ENCODE measurements at places on chromosomes 4 and X.
A peak's percentile ranks its signal among the peaks of the same experiment; 100 is the strongest.

DNA sequence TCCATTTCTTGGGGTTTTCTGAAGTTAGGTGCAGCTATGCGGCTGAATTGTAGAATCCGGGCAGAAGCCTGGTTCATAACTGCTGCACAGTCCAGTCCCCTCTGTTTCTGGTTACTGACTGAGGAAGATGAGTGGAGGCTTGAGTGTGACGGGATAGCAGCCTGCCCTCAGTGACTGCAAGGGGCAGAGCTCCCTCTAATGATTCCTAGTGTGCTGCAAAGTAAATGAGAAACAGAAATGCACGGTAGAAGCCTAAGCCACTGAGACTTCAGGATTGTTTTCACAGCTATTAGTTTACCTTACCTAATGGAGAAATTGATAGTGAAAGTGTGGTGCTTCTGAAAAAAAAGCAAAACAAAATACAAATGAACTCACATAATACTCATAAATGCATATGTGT is 189.2 kb downstream of the GPM6A start:
- DNase-seq: no peak

DNA sequence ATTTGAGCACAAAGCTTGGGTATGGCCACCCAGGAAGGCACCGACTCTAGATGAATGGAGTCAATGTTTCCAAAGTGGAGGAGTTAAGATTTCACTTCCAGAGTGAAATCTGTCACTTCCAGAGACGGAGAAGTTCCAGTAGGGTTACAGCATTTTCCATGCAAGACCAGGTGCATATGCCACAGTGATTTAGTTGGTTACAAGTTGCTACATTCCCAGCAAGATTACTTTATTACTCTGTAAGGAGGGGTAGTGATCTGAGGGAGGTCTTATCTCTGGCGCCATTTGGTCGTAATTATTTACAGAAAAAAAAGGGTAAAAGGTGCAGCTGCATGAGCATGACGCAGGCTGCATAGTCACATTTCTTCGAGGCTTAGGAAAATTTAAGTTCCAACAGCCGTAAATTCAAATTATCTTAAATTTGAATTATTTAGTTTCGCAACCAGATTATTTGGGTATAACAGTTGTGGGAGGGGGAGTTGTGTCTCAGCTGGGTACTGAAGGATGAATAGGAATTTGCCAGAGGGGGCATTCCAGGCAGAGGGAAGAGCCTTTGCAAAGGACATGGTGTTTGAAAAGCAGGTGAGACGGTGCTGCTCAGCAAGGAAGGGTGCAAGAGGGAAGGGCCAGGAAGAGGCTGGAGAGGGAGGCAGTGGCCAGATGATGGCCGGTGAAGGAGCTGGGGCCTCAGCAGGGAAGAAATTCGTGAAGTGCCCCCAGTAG is 17.4 kb upstream of the AFAP1 start:
- no peak for DNase-seq

DNA sequence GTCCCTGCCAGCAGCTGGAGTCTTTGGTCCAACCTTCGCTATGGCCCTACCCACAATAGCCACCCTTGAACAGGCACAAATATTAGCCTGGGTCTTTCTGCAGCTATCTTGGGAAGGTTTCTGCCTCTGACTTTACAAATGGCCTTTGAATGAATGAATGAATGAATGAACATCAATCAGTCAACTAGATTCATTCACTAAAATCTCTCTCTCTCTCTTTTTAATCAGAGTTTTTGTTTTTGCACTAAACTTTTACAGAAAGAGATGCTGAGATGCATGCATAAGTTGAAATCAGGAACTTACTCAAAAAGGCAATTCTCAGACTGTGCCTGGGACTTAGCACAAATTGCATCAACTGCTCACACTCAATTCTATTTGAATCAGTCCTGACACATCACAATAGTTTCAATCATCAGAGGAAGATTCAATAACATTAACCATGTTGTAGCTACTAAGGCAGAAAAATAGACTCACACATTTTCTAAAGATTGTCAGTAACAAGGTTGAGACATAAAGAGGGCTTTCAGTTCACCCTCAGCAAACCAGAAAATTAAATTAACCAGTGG is 55.0 kb downstream of the ANXA3 start:
- no peak for DNase-seq

GRCh38 chr4:130336585-130337217 is 1240.7 kb downstream of the C4orf33 start:
- no peak for DNase-seq

GRCh38 chr4:53507058-53507457 is 84.2 kb downstream of the LNX1 start:
- no peak for DNase-seq

DNA sequence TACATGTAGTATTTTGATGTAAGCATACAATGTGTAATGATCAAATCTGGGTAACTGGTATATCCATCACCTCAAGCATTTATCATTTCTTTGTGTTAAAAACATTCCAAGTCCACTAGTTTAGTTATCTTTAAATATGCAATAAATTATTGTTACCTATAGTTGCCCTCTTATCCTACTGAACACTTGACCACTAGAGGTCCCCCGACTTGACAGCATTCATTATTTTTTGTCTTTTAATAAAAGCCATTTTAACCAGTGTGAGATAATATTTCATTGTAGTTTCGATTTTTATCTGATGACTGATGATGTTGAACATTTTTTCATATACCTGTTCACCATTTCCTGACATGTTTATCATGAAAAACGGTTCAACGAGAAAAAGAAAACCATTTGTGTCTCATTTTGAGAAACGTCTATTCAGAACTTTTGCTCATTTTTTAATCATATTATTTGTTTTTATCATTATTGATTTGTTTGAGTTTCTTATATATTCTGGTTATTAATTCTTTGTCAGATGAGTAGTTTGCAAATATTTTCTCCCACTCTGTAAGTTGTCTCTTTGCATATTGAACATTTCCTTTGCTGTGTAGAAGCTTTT is 199.0 kb upstream of the CXXC4 start:
- no peak for DNase-seq

DNA sequence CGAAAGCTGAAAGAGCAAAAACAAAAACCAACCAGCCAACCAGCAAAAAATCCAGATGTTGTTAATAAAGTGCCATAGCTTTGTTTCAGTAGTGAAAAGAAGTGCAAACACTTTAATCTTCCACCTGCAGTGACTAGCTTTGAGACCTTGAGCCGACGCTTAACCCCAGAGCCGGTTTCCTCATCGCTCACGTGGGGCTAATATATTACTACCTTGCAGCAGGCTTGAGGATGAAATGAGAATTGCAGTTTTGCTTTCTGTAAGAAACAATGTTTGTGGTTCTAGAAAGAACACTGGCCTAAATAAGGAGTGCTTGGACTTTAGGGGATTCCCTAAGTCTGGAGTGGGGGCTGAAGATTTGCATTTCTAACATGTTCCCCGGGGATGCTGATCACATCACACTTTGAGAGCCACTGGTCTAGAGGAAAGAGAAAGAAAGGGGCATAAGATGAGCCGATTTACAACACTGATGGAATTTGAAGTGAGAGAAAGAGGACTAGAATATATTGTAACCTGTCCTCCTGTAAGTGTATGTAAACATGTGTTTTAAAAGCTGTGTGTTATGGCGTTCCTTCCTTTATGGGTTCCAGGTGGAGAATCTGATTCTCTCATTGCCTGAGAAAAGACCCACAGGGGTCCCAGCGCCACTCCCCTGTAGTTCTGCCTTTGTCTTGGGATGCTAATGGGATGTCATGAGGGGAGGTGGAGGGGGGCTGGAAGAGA is 1.4 kb downstream of the FGF2 start:
- no peak for DNase-seq

GRCh38 chrX:39983715-39984114 is 114.0 kb downstream of the BCOR start:
- no peak for DNase-seq

- DNase-seq: no peak
Observed at GRCh38 chr4:68576272-68577125, at the start of gene UGT2B17. TSS of gene UGT2B17 (minus strand) at chr4:68576322. CDS start at chr4:68568484, 7,838 bp downstream.

- DNase-seq: no peak
Observed at GRCh38 chr4:143199503-143199902, 14.8 kb downstream of the USP38 start.

DNA sequence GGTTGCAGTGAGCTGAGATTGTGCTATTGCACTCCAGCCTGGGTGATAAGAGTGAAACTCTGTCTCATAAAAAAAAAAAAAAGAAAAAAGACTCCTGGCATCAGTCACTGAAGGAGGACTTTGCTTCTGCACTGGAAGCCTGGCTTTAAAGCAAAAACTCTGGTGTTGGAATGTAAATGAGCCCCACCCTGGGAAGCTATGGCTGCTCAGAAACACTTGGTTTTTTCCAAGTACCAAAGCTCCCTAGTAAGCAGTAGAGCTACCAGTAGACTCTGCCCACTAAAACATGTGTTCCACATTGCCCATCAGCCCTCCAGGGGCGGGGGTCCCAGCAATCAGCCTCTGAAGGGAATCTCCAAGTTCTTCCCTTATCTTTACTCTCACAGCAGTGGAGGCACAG is 154.4 kb downstream of the SHROOM3 start:
- no peak for DNase-seq

GRCh38 chrX:134764202-134764785 is 106.0 kb upstream of the PLAC1 start:
- DNase-seq: no peak

- DNase-seq: no peak
Observed at GRCh38 chr4:65635051-65635821, 35.1 kb downstream of the EPHA5 start.

GRCh38 chrX:16882169-16882568 is 12.0 kb upstream of the RBBP7 start:
- DNase-seq: no peak

GRCh38 chr4:96543346-96543745 is 703.5 kb downstream of the PDHA2 start:
- no peak for DNase-seq

DNA sequence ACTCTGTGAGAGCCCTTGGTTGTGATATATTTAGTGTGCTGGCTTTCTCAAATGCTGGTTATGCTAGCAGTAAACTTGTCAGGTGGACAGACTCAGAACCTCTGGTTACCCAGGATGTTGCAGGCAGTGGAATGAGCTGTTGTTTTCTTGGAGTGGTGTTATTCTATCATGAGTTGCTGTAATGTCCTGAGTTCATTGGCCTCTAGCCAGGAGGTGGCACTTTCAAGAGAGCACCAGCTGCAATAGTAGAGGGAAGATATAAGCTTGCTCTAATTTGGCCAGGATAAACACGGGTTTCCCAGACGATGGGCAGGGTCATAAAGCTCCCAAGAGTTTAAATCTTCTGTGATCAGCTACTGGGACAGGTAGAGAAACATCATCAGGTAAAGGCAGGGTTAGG is 95.0 kb upstream of the UBQLN2 start:
- no peak for DNase-seq

- DNase-seq: no peak
Observed at GRCh38 chr4:110347805-110348204, 128.2 kb upstream of the ENPEP start.

DNA sequence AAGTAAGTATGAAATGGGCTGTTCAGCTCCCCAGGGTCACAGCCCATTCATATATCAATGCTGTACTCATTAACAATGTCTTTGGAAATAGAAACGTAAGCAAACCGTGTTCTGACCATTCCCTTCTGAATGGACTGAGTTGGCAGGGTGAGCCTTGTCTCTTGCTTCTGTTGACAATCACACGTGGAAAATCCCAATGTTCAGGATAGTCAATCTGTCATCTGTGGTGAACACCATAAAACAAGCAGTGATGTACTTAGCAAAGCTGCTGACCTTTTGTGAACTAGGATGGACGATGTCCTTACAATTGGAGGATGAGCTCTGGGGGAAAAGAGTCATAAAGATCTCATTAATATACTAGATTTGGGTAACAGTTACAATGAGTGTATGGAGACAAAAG is 109.6 kb upstream of the PAQR3 start:
- no peak for DNase-seq

DNA sequence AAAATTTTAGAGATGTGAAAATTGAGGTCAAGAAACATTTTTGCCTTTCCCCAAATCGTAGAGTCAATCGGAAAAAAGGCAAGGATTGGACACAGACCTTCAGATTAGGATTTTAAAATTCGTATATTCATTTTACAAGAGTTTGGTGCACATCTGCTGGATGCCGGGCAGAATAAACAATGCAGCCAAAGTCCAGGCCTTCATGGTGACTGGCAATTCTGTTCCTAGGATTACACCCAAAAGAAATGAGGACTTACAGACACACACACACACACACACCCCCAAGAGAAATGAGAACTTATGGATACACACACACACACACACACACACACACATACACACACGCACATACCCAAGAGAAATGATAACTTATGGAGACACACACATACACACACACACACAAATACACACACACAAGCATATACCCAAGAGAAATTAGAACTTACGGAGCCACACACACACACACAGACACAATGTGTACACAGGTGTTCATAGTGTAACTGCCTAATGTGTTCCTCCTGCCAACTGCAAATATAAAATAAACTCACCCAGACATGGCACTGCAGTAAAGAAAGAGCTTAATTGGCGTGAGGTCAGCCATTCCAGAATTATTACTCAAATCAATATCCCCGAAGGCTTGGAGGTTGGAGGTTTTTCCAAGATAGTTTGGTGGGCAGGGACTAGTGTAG is 165.7 kb upstream of the STS start:
- no peak for DNase-seq

GRCh38 chr4:77917075-77917474 is 54.4 kb downstream of the MRPL1 start:
- DNase-seq: no peak

GRCh38 chr4:168411318-168412150 is 68.8 kb downstream of the DDX60L start:
- DNase-seq: no peak

DNA sequence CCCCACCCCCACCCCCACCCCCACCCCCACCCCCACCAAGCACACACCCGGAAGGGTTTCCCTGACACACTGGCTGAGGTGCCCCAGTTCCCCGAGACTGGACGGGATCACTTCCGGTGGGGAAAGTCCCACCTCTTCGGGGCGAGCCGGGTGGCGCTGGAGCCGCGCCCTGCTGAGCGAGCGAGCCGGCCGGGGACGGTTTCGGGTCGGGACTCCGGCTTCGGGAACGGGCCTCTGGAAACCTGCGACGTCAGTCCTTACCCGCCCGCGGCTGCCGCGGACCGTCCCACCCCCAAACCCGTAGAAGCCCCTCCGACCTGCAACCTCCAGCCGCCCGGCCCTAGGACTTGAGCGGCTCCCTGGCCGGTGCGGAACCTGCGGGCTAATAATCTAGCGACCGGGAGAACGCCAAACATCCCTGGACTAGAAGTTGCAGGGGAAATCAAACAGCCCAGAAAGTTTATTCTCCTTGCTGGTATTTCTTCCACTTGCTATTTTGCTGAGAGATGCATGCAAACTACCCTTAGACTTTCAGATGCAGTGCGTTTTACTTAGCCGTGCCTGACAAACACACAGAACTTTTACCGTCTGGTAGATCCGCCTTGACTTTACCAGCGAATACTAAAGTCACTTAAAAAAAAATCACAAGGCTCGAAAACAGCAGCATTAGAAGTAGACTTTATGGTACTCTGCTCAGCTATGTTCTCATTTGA is 991 bp downstream of the RAP2C start:
- peak; percentile 70 for DNase-seq

Measured in stimulated activated CD4-positive, alpha-beta T cell treated with anti-CD3 and anti-CD28 coated beads, Interleukin-15, amount 100 ng/mL, for 48 hours (primary cell).